ENCODE measurements at places on chromosomes 11 and 22. TPM values are rescaled to one million over a fixed set of nuclear protein-coding genes. Genes with fewer than 3 reads are reported as not detected.
A peak's percentile ranks its signal among the peaks of the same experiment; 100 is the strongest.

CSNK1E gene
- 250 TPM for total RNA-seq

UBXN1 gene
- 113 TPM for total RNA-seq

CCDC116 gene
- 1.2 TPM for total RNA-seq

PTGDR2 gene
- total RNA-seq: 0.32 TPM

CTSW gene
- total RNA-seq: not detected

DNA sequence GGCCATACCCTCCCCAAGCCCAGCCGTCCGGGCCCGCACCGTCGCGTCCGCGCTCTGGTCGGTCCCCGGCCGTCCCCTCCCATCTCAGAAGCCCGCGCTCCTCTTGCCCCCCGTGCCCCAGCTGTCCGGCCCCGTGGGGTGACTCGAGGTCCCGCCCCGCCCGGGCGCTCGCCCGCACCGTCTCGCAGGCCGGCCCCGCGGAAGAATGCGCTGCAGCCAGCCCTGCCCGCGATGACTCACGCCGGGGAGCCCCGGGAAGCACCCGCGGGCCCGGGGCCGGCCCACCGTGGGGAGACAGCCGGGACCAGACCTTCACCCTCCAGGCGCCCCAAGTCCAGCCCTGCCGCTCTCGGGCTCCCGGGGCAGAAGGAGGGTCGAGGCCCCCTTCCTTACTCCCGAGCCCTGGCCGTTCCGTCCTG, 320 bp upstream of the PHLDA2 start:
- no peak for DNase-seq

GRCh38 chr11:78465169-78465942, 47.7 kb upstream of the GAB2 start:
- no peak for DNase-seq

- DNase-seq: no peak
Measured at GRCh38 chr22:25970374-25970911, 198.8 kb upstream of the SEZ6L start.

DNA sequence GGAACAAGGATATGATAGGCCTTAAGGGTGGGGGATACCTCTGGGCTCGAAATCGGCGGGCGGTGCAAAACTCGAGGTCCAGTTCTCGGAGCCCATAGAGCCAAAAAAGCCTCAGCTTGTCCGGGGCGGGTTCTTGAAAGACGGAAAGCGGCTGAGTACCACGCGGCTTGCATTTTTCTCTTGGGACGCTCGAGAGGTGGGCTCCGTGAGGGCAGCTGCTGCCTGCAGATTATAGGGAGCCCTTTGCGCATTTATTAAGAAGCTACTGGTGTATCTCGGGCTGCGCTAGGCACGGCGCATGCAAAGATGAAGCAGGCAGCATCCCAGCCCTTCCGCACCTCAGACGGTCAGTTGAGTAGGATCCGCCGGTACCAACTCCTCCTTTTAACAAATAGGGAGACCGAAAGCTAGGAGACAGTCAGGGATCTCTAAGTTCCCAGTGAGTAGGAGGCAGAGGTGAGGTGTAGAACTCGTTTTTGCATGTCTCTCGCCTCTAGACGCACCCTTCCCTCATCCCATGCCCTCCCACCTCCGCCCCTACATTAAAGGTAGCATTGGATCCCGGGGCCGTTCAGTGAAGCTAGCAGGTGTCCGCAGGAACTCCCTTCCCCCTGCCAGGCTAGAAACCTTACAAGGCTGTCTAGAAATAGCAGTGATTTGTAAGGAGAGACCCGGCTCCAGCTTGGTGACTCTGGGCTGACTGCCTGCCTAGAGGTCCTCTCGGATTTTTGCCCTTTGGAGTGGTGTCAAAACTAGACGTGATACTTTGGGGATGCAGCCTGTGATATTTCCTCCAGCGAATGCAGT, 768 bp downstream of the LDHA start:
- peak; percentile 10 for DNase-seq

DNA sequence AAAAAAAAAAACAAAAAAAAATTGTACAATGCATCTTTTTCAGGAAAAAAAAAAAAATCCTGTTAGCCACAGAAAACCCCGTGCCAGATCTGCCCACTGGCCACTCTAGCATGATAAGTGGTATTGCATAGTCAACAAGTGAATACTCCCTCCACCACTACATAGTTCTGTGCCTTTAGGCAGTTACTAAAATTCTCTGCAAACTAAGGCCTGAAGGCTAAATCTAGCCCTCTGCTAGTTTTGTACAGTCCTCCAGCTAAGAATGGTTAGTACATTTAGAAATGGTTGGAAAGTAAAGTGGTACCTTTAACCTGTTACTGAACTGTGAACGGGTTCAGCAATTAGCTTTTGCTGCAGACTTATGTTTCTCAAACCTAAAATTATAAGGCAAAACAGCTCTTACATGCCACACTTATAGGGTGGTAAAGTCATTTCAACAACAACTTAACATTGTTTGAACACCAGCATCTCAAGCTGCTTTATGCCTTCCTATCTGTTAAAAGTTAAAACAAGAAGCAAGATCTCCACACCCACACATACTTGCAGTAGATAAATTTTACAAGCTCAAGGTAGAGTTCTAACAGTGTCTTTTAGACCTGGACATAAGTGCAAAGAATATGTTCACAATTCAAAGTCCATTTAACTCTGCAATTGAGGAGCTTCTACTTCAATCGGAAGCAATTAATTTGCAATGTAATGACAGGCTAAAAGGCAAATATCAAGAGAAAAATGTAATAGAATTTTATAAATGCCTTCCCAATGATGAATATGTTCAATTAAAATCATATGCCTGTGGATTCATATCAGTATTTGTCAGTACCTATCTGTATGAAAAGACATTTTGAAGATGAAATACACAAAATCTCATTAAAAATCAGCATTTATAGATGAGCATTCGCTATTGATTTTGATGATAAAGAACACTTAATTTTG, 7.3 kb downstream of the C11orf71 start:
- no peak for DNase-seq

- DNase-seq: no peak
Measured at GRCh38 chr22:46464701-46465344, 72.6 kb downstream of the CELSR1 start.

GRCh38 chr22:38477585-38477984, 9.7 kb downstream of the KDELR3 start:
- no peak for DNase-seq

DNA sequence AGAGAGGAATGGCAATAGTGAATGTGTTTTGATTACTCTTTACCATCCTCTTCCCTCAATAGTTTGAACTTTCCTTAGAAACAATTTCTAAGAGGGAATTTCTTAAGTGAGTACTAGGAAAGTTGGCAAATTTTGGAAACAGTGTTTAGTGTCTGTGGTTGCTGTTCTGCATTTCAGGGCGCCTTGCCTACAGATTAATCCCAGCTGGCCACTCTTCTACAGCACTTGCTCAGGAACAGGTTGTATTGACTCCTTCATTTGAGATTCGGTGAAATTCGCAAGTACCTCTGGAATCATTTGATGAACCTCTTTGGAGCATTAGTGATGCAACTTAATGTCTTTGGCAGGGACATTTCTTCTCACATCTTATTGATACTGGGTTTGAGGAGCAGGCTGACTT, 28.3 kb downstream of the JAM3 start:
- DNase-seq: no peak

DNA sequence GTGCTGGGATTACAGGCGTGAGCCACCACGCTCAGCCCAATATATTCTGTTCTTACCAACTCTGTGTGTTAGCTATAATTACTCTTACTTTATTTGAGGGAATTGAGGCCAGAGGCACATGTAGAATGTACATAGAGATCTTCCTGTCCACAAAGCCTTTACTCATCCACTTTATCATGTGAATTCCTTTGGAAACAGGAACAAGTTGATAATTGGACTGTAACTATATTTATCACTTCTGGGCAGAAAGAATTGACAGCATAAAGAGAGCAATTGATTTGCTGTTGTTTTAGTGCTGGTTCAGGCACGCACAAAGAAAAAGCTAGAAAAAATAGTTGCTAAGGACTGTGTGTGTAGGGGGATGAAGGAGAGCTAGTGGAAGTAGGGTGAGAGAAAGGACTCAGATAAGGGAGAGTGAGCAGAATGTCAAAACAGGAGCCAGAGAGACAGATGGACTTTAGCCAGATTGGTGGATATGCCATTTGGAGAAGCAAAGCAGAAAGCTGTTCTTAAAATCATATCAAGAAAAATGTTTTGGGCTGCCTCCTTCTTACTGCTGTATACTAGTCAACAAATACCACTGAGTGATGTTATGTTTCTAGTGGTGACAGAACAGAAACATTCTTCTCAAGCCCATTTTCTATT, 929.8 kb upstream of the CNTN5 start:
- no peak for DNase-seq

Data from neural crest cell (in vitro differentiated cells).